Stimulated activated CD4-positive, alpha-beta T cell treated with anti-CD3 and anti-CD28 coated beads, Interleukin-1b, Interleukin-23, amount 100 ng/mL, for 1 hour (primary cell): ENCODE measurements at places on chromosomes 3 and 15.

DNA sequence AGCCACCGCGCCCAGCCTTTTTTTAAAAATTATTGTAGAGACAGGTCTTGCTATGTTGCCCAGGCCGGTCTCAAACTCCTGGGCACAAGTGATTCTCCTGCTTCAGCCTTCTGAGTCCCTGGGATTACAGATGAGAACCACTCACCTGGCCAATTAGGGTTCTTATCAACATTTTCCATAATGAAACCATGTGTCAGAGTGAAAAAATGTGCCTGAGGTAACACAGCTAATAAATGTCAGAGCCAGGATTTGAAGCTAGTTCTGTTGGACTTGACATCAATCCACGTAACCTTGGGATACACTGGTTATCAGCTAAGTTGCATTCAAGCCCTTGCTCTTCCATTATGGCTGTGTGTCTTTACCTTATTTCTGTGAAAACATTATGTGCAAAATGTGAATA lies 29.1 kb downstream of the CHST14 start:
- DNase-seq: no peak

DNA sequence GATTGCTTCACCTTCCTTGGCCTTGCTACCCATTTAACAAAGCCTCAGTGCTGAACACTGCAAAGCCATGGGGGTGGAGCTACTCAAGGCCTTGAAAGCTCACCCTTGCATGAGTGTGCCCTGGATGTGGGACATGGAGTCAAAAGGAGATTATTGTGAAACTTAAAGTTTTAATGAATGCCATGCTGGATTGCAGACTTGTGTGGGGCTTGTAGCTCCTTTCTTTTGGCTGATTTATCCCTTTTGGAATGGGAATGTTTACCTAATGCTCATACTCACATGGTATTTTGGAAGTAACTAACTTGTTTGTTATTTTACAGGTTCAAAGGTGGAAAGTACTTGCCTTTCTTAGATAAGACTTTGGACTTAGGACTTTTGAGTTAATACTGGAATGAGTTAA lies 538.5 kb upstream of the NECTIN3 start:
- no peak for DNase-seq

DNA sequence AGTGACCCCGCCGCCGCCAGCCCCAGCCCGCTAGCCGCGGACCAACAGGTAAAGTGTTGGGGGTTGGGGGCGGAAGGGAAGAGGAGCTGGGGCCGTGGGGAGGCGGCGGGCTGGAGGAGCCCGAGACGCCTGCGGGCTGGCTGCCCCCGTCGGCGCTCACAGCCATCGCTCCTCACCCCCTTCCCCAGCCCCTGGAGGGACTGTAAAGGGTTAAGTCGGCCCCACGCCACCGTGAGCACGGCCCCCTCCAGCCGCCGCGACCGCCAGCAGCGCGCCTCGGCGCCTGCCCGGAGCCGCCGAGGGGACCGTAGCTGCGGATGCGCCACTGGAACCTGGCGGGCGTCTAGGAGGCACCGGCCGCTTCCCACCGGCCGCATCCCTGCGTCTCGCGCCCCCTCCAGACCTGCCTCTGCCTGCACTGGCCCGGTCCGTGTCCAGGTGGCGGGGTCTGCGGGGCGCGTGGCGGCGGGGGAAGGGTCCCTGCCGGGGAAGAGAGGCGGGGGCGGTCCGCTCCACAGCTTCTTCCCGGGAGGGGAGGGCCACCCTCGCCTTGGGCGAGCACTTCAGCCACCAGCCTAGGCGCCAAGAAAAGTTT lies 522 bp downstream of the MED12L start:
- no peak for DNase-seq

DNA sequence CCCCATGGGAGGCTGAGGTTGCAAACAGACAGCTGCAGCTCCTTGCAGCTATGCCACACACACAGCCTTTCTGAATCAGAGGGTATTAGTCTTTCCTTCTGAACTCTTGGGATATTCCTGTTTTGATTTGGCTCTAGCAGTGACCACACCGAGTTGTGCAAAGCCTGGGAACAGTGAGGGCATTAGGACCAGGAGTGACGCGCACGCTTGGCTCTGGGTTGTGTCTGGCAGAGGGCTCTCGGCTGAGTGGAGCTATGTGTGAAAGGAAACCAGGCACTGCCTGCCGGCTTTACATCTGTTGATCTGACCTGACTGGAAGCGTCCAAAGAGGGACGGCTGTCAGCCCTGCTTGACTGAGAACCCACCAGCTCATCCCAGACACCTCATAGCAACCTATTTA lies at the start of gene GALNT15:
GALNT15 (plus strand) TSS at position 292 of the 400 bp plus-strand sequence. CDS start 472 bp downstream, outside the sequence.
- DNase-seq: no peak

DNA sequence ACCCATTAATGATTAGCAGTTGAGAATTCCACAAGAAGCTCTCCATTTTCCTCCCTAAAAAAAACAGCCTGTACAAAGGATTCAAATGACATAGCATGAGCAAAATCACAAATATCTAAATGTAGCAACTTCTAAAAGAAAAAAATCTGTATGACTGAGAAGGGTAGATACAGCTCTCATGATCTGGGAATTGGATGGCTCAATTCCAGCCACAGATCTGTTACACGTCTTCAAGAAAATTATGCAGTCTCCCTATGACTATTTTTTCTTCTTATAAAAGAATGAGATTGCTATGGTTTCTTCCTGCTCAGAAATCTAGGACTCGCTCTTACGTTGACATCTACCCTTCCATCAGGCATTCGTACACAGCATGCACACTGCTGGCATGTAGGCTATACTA lies 71.5 kb downstream of the PLCH1 start:
- no peak for DNase-seq

DNA sequence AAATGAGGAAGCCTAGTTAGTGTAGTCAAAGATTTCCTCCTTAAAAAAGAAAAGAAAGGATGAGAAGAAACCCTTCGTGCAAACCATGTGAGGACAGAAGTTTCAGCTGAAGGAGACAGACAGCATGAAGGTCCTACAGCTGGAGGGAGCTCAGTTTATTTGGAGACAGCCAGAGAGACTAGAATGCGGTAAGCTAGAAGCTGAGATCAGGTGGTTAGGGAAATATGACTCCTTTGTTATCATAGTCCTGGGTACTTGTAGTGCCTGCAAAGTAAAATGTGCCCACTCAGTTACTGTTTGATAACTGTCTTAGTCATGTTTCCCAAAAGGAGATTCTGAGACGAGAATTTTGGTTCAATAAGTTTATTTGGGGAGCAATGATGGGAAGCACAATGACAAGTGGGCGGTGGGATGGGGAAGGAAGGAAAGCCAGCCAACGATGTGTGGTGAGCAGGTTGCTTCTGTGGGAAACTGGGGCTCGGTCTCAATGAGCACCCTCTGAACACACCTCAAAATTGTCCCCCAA lies 178.8 kb upstream of the SNTN start:
- DNase-seq: no peak

- DNase-seq: no peak
Observed at GRCh38 chr3:168964736-168965135, 698.8 kb downstream of the MECOM start.

GRCh38 chr3:144852999-144853398 lies 881.4 kb downstream of the DIPK2A start:
- DNase-seq: no peak

- DNase-seq: no peak
Observed at GRCh38 chr3:81581966-81582599, 179.4 kb downstream of the GBE1 start.

DNA sequence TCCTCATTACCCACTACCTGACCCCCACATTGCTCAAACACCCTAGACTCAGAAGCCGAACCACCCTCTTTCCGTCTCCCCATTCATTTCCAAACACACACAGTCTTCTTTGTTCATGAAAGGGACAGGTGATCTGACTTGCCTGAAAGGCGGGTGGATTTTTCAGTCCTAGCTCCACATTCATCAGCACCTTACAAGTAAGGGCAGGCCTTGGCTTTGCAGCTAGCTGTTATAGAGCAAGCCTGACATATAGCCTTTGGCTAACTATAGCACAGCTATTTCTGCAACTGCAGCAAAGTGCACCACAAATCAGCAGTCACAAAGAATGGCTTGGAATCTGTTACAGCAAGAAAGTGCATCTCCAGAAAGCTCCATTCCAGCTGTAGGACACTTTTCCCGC lies 139.8 kb downstream of the XXYLT1 start:
- no peak for DNase-seq

DNA sequence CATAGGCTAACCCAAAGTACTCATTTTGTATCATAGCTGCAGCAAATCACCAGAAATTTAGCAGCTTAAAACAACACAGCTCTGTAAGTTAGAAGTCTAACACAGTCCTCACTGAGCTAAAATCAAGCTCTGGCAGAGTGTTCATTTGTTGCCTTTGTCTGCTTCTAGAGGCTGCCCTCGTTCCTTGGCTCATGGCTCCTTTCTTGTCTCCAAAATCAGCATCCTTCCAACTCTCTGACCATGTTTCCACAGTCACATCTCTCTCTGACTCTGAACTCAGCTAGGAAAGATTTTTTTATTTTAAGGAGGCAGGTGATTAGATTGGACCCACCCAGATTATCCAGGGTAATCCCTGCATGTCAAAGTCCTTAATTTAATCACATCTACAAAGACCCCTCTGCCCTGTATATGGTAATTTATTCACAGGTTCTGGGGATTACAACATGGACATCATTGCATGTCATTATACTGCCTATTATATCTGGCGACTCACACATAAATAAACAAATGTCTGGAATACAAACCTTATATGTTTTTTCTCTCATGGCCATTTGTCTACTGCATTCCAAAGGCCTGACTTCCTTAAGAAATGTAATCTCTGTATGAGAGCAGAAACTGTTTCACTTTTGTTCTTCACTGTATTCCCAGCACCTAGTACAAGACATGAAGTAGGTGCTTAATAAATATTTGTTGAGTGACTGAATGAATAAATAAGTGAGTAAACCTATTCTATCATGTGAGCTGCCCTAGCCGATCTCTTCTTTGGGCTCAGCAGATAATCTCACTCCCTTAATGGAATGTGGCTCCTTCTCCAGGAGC lies 15.1 kb upstream of the UACA start:
- DNase-seq: no peak

DNA sequence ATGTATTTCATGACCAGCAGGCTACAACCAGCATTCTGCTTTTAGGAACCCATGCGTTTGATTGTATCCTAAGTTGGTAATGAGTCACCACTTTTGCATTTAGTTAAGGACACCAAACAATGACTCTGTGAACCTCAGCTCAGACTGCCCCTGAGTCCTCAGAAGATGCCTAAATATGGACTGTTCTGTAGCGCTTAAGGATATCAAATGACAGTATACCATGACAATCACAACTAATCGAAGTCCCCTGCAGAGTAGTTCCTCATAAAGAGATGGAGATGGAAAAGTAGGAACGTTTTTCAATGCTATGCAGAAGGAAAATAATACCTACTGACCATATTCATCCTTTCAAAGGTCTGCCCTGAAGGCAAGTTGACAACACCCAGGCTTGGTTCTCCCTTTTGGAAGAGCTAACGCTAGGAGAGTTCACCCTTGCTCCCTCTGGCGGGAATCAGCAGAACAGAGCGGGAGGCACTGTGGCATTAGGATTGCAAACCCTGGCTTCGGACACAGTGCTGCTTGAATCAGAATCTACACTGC lies 508.6 kb downstream of the FHIT start:
- no peak for DNase-seq

DNA sequence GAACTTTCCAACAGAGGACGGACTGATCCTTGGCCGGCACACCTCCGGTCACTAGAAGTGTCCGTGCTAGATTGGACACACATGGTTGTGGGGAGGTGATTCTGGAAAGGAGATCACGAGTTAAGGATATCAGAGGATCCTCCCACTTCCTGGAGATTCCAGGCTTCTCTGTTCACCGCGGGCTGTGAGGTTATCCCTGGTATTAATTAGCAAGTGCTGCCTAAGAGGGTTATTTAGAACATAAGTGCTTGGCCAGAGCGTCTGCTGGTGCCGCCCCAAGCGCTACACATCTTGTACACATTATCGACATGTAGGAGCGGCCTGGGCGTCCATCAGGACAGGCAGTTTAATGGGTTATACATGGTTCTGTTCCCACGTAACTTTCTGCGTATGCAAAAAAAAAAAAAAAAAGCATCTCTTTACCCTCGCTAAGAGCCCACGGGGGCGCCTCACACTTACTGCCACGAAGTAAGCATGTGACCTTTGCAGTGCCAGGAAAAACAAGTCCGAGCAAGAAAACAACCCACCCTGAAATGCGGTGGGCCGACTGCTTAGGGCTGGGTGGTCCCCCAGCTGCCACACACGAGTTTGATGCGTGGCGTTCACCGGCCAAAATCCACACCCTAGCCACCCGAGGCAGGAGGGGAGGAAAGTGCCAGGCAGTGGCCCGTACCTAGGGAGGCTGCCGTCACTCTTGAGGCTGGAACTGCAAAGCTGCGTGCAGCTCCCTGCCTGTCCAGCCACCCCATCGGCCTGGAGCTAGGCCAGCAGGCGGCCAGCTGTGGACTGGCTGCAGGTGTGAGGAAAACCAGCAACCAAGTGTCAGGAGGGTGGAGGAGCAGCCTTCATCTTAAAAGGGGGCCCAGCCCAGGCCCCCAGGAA lies 78.0 kb downstream of the CPN2 start:
- no peak for DNase-seq

GRCh38 chr15:67224889-67225288 lies 29.6 kb downstream of the AAGAB start:
- no peak for DNase-seq

- no peak for DNase-seq
Observed at GRCh38 chr15:52137432-52138357, 25.1 kb upstream of the BCL2L10 start.

GRCh38 chr3:16929311-16929710 lies 44.6 kb downstream of the PLCL2 start:
- no peak for DNase-seq

GRCh38 chr15:40054855-40055575 lies 16.0 kb upstream of the SRP14 start:
- DNase-seq: no peak
